ENCODE measurements at places on chromosomes 11 and 22. TPM values are rescaled to one million over a fixed set of nuclear protein-coding genes. Genes with fewer than 3 reads are reported as not detected.

- DNase-seq: no peak
Observed at GRCh38 chr11:93858121-93858775, 7.8 kb upstream of the VSTM5 start.

GRCh38 chr11:133086518-133086917, 445.8 kb downstream of the OPCML start:
- no peak for DNase-seq

DNA sequence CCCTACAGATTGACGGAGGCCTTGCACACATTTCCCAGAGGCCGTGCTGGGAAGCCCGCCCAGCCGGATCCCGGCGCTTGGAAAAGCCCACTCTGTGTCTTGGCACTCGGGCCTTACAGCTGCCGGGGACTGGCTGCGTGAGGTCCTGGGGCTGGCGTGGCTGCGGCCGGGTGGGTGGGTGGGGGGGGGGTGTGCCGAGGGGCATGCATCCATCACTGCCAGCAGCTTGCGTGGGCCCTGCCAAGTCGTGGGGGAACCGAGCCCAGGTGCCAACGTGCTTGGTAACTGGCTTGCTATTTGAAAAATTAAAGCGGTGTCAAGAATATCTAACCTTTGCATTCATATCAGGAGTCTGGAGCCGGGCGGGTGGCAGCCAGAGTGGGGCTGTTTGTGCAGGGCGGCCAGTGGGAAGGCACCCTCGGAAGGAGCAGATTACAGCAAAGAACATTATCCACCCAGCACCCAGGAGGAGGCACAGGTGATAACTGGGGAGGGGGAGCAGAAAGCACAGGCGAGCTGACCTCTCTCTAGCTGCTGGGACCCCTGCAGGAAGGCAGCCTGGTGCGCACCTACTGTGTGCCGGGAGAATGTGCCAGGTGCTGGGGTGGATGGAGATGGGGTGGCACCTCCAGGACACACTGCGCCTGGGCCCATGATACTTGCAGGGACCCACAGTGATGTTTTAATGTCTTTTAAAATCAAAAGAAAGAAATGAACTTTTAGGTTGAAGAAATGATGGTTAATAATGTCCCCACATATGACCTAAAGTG, 28.5 kb upstream of the SMIM38 start:
- DNase-seq: no peak

DNA sequence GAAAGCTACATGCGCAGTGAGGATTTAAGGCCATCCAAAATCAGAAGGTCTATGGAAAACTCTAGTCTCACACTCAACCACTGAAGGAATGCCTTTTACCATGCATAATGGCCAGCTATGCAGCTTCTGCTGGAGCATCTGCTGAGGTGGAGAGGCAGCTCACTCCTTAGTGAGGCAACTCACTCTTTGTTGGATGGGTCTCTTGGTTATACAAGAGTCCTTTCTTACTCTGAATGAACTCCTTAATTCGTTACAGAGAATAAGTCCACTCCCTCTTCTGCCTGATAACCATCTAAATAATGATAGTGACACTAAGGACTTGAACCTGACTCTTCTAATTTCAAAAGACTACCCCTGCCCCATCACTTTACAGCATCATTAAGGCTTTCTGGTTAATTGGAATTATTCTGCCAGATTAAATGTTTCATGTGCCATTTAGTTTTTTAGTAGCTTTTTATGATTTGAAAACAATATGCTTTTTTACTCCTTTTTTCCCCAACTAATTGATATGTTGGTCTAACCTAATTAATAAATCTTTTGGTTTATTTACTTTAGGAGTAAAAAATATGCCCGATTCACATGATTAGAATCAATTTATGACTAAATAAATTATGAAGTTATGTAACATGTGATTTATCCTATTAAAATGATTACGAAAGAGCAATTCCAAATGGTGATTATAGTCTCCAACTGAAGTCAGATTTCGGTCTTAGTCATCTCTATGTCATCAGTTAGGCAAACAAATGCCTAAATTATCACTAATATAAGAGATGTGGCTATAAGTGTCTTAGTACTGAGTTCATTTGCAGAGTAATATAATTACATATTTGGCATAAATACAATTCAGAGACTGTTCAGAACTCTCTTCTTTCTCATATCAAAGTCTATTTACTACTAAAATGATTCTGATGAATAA, 286.7 kb upstream of the CCDC90B start:
- no peak for DNase-seq

- no peak for DNase-seq
Observed at GRCh38 chr11:64321533-64321932, 3.6 kb downstream of the PRDX5 start.

GRCh38 chr11:19954899-19955298, 205.4 kb downstream of the DBX1 start:
- no peak for DNase-seq

GRCh38 chr22:37282385-37282677, at the start of gene CYTH4:
TSS of gene CYTH4 (plus strand) at chr22:37282508. CDS start at chr22:37282570, 62 bp downstream.
- DNase-seq: peak; percentile 58

DNA sequence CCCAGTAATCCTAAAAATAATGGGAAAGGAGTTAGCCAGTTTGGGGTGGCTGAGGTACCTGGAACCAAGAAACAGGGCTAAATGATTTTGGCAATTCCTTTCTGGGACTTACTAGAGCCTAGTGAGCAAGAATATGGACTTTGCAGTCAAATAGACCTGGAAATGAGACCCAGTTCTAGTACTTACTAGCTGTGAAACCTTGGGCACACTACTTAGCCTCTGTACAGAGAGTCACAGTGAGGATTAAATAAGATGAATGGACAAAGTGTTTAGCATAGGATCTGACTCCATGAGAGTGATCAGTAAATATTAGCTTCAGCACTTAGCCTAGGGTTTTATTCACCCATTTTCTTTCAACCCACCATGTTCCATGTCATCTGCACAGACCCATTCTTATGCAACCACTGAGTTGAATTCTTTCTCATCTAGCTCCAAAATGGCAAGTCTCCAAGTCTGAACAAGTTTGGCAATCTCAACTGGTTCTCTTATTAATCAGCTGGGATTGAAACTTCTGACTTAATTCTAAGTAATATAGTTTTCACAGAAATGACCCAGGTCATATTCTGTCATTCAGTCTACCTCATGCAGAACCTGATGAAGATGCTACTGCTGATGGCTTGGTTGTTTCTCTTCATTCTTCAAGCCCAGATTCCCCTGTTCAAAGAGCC, 15.0 kb upstream of the SORL1 start:
- DNase-seq: no peak

- DNase-seq: no peak
Observed at GRCh38 chr11:133941546-133941945, 15.2 kb downstream of the IGSF9B start.

DNA sequence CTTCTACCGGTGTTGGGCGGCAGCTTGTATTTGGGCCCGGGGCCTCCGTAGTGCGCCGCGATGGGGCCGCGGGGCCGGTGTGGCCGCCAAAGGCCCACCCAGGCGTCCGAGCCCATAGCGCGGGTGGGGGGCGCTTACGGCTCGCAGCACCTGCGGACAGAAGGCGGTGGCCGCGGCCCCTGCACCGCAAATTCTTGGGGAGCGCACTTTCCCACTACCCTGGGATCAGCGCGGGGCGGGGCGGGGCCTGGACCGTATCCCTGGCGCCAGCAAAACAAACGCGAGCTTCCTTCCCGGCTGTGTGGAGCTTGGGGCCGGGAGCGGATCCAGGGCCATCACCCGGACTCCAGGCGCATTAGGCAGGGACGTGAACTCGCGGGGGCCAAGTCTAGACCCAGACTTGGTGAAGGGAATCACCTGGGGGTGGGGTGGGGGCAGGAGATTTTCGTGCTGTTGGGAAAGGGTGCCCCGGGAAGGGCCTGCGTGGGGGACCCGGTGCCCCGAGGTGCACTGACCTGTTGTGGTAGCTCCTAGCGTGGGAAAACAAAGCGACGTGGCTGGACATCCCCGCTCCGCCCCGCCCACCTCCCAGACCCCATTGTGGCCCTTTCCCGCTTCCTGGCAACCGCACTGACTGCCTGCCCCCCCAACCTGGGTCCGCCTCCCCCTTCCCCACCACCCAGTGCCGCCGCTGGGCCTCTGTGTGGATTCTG, 2.3 kb upstream of the TYMP start:
- peak; percentile 41 for DNase-seq

GRCh38 chr11:47861728-47862127, 13.6 kb upstream of the NUP160 start:
- no peak for DNase-seq

DNA sequence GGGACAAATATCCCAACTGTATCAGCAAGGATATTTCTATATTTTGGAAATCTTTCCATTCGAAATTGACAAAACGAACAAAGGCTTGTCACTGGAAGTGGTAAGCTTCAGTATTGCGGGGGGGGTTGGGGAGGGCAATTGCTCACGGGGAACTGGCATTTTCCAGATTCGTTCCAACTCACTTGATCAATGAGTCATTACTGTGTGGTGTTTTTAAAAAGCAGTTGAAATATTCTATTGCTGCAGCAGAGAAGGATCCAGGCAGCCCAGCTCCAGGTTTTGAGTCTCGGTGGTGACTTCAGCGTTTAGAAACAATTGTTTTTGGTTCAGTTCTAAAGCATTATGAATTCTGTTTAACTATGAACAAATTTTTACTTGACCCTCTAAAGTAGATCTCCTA, 33.8 kb upstream of the FBLN1 start:
- DNase-seq: no peak

Gene EMID1
- 0.11 TPM for polyA plus RNA-seq

Gene LDLRAD3
- not detected for polyA plus RNA-seq

Gene DDTL
- polyA plus RNA-seq: 1.9 TPM

Gene TSSK2
- not detected for polyA plus RNA-seq

Gene GRIA4
- not detected for polyA plus RNA-seq

Gene PPP2R5B
- 8.8 TPM for polyA plus RNA-seq

Gene RASSF10
- polyA plus RNA-seq: not detected

Gene SHISAL1
- polyA plus RNA-seq: not detected

Gene PLXNB2
- polyA plus RNA-seq: not detected

Gene ANO3
- polyA plus RNA-seq: not detected

Gene KCTD14
- polyA plus RNA-seq: not detected

Gene TSPO
- 548 TPM for polyA plus RNA-seq

Data from CD4-positive, alpha-beta memory T cell (primary cell).